NCI-H1436 treated with DMSO at 0.1 percent for 48 hours (cell line): ENCODE measurements at places on chromosomes 2 and 18.

DNA sequence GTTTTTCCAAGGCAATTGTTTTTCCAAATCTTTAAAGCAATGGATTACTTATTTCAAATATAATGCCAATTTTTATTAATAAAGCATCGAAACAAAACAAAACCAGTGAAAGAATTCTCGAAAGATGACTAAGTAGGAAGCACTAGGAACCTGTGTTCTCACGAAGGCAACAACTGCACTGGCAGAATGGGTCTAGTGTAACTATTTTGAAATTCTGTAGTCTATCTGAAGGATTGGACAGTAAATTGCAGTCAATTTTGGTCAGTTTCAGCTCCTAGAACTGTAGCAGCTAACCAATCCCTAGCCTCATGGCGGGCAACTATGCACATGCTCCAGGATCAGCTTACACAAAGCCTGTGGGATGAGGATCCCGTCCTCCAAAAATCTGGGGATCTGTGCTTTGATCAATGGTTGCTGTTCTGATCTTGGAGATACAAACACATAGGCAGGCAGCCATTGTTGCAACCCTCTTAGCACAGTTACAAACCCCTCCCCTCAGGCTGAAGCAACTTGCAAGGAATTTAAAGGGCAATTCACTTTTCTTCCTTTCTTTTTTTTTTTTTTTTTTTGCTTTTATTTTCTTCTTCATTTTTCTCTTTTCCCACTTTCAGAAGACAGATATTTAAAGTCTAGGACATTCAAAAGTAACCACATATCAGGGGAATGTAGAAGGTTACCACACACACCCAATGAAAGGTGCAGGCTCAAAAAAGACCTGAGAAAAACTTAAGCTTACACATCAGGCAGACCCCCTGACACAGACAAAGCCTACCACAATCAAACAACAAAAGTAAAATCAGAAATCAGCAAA is 147.6 kb downstream of the THADA start:
- no peak for DNase-seq

DNA sequence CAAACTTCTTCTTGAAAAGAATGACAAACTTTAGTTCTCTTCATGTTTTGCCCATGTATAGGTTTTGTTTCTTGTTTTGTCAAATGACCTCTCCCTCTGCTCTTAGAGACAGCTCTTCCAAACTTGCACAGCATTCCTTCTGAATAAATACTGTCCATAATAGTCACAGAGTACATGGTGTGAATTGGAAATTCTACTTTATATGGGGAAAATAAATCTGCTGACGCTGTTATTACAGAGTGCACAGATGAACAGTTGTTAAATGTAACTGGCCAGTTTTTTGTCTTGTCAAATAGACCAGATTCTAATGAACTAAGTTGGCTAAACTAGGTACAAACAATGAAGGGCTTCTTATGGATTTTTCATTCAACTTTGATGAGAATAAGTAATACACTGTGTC is 115.8 kb upstream of the DTNA start:
- no peak for DNase-seq

GRCh38 chr18:37402735-37403099 is 162.9 kb downstream of the CELF4 start:
- DNase-seq = no peak

- peak; percentile 24 for DNase-seq
Measured at GRCh38 chr2:216690853-216691741, 4.3 kb downstream of the IGFBP5 start.

DNA sequence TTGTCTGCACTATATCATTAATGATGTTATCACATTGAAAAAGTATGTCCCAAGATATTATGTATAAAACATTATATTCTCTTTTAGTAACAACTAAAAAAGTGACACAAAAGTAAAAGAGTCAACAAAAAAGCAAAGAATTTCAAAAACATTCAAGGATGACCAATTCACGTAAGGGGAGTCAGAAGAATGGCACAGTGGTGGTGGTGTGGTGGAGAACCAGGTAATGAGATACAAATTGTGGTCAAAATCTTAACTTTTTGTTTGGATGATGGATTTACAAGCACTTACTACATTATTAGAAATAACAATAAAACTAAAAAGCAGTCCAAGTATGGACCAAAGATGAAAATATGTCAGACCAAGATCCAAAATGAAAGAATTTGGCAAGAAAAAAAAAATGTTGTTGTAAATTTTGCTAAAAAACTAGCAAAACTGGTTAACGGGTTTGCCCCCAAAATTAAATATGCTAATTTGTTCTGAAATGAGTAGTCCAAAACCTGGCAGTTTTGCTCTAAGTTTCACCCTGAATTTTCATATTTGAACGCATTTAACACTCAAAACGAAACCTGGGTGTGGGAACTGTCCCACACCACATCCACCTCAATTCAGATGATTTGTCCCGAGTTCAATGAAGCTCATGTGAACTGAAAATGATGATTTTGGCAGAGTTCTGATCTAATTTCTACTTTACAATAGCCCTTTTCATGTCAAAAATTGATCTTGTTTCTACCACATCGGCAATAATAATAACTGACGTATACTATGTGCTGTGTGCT is 135.8 kb downstream of the IKZF2 start:
- no peak for DNase-seq

DNA sequence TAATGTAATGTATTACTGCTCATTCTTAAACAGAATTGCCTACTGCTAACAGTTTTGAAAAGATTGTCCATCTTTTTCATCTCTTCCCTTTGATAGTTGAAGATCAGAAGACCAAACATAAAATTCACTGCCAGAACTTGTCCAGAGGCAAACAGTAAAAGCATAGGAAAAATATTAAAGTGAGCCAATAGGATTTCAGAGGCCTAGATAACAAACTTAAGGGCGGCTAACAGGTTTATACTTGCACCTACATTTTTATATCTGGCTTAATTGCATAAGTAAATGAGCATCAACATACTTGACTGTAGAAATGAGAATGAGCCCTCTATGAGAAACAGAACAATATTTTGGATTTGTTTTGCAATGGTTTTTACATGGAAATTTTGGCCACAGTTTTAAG is 30.3 kb downstream of the ZC3H15 start:
- DNase-seq = no peak

GRCh38 chr2:168742258-168742932 is 60.0 kb upstream of the NOSTRIN start:
- no peak for DNase-seq

DNA sequence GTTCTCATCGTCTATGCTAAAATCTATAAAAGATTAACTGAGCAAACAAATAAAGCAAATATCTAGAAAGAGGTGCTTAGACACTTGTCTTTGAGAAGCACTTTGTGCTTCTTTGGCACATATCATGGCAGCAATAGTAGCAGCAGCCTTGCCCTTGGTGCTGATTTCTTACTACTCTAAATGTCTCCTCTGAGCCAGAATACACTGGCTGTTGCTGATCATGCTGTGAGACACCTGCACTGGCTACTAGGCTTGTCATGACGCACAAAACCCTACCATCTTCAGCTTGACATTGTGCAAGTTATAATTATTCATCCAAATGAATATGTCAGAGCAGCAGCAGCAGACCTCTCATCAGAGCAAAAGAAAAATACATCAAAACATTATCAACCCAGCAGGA is 46.7 kb downstream of the FANCL start:
- no peak for DNase-seq

DNA sequence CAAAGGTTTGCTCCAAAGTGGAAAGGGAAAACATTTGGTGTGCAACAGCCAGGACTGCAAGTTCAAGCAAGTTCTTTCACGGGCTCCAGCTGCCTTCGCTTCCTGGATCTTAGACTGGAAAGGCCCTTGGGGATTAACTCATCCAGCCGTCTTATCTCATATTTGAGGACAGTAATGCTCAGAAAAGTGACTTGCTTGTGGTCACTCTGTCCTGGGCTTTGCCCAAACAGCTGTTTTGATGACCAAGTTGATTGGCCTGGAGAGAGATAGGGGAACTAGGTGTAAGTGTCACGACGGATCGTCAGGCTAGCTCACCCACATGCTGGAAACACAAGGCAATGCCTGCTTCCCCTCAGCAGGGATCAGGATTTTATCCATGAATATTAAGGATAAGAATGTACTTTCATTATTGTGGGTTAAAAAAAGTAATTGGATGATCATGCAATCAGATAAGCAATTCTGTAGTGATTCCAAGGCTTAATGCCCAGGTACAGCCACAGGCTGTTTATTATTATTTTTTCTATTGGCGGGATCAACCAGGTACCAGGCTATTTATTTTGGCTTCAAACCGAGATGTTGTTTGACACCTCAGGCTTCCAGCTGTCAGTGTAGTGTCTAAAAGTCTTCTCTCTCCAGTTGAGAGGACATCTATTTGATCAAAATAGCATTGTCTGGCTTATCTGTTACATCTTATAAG is 162.5 kb upstream of the EPAS1 start:
- no peak for DNase-seq

- no peak for DNase-seq
Measured at GRCh38 chr2:70988726-70989648, 5.7 kb downstream of the TEX261 start.

DNA sequence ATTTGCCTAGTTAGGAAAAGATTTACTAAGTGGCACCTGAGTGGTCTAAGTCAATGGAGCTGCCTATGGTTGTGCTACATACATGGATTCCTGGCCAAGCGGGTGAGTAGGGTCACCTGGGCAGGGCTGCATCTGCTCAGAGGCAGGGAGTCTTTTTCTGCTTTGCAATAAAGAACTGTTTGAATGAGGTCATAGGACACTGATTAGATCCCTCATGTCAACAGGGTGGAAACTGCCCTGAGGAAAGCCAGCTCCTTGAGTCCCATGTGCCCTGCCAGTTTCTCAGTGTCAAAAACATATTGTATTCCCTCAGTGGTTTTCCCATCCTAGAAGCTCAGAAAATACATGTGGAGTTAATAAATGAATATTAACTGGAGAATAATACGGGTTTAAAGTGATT is 4.6 kb downstream of the LAMA3 start:
- DNase-seq = no peak

DNA sequence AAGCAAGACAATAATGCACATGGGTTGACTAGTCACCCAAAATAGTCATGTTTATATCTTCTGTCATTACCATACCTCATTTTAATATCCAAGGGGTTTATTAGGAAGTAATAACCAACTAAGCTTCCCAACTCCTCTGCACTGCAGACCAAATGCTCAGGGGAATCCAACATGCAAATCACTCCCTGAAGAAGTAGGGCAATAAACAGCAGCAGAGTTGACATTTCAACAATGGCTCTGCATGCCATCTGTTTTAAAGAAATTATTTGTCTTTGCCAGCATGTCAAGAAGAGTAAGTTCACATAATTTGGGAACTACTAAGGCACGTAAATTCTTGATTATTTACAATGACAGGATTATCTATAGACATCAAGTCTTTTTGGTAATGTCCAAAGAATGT is 84.4 kb upstream of the LYPD1 start:
- DNase-seq = no peak

- no peak for DNase-seq
Measured at GRCh38 chr2:167692936-167693335, 554.5 kb downstream of the STK39 start.

DNA sequence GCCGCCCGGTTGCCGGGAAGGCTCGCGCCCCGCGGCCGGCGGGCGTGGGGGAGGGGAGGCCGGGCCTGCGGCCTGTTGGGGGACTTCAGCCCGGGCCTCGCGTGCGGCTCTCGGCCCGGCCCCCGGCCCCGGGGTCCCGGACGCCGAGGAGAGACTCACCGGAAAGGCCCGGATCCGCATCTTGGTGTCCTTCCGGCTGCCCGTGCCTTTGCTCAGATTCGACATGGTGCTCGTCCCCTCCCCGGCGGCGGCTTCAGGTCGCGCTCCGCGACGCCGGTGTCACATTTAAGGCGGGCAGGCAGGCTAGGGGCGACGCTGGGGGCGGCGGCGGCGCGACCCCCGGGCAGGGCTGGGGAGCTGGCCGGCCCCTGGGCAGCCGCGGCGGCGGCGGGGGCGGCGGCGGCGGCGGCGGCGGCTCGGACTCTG is 365 bp downstream of the CUL3 start:
- DNase-seq = no peak

DNA sequence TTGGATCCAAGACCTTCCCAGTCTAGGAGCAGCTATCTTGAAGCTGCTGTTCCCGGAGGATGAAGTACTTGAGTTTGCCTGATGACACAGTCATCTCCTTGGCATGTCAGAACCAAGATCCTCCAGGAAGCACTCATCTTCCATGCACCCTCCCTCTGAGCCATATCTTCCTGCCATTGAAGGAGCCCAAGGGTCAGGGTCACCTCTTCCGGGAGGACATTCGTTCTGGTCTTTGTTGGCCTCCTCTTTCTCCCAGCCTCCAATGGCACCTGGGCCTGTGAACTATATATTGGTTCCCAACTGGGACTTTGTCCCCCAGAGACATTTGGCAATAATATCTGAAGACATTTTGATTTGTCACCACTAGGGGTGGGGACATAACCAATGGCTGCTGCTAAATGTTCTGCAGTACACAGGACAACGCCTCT is 4.2 kb upstream of the MYO7B start:
- no peak for DNase-seq

DNA sequence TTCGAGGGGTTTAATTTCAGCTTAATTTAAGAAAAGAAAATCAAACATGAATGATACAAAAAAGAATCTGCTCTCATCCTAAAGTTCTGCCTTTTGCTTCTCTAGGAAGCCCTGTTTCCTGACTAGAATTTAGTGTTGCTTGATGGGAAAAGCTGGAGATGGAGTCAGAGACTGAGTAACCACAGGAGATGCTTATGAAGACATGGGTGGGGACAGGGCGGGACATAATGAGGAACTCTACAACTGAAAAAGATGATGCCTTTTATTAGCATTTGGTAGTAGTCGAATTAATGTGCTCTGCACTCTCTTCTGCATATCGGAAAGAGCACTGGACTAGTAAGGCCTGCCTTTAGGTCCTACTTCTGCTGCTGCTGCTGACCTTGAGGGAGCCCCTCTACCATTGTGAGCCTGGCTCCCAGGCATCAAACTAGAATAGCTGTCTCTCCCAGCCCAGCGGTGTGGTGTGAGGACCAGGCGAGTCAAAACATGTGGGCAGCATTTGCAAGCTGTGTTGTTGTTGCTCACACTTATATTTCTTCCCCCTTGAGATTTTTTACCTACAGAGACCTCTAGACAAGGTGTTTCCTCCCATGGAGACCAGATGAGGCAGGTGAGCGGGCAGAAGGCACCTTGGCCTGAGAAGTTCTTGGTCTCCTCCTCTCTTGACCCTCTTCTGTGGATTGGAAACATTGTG is 61.5 kb downstream of the INPP4A start:
- no peak for DNase-seq

DNA sequence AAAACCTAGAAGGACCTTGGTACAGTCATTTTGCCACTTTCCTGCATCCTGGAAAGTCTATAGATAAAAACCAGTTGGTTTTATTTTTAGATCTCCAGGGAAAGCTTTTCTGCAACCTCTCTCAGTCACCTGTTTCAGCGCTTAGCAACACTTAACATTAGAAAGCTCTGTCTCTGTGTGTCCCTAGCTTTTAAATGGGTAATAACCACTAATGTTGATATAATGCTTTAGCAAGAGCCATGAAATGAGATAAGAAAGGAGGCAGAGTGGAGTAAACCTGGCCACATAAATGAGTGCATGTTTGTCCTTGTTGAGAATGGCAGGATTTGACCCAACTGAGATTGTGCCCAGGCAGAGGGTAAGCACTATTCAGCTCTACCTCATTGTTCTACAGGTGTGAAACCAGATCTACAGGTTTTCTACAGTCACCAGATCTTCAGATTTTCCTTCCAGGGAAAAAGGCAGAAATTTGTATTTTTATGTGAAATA is 44.8 kb downstream of the MARCHF4 start:
- peak; percentile 66 for DNase-seq

- DNase-seq = no peak
Measured at GRCh38 chr18:79199691-79200374, 130.6 kb downstream of the ATP9B start.
